ENCODE measurements at places on chromosomes 7 and 10.
A peak's percentile ranks its signal among the peaks of the same experiment; 100 is the strongest.

- no peak for DNase-seq
Observed at GRCh38 chr7:107100824-107101223, 56.3 kb downstream of the PRKAR2B start.

- peak; percentile 37 for DNase-seq
Observed at GRCh38 chr10:35216303-35216905, 89.8 kb downstream of the CREM start.

- no peak for DNase-seq
Observed at GRCh38 chr7:45007571-45008328, 7.7 kb downstream of the CCM2 start.

- no peak for DNase-seq
Observed at GRCh38 chr7:82122275-82122674, 321.3 kb downstream of the CACNA2D1 start.

DNA sequence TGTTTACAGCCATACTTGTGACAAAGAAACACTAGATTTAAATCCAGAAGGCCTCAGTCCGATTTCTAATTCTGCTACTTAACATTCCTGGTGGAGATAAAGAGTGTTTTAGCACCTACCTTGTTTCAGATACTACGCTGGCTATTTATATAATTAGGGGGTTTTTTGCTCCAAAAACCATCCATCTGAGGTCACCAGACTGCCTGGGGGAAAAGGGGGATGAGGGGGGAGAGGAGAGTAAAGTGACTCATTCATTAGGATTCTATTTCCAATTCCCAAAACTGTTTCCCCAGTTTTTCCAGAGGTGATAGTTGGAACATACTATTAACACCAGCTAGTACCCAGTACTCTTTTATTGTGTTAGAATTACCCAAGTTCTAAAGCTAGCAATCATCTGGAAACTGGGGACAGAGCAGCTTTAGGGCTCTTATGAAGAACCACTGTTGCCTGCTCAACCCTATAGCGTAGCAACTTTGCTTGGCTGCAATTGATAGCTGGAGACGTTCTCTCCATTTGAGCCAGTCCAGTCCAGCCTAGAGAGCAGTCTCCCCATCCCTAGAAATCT is 6.6 kb downstream of the GCC1 start:
- no peak for DNase-seq

DNA sequence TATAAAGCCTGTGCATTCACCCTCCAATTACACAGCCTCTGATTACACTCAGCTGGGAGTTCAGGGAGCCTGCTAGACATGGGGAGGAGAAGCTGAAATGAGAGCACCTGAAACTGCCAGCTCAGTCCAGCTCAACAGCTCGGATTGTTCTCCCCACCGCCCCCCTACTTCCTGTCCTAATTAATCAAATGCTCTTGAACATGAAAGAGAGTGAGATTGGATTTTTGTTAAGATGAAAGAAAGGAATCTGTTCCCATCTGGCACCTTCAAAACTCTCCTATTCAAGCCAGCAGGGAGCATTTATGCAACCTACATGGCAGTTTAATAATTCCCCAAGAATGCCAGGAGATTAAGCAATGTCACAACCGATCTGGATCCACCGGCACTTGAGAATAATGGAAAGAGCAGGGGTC is 98.0 kb downstream of the NPSR1 start:
- DNase-seq: peak; percentile 30

- DNase-seq: no peak
Observed at GRCh38 chr7:118502235-118502634, 277.7 kb downstream of the ANKRD7 start.

- DNase-seq: no peak
Observed at GRCh38 chr10:5858811-5859210, 30.9 kb downstream of the ANKRD16 start.

GRCh38 chr7:121126801-121127534 is 138.5 kb downstream of the CPED1 start:
- DNase-seq: no peak

DNA sequence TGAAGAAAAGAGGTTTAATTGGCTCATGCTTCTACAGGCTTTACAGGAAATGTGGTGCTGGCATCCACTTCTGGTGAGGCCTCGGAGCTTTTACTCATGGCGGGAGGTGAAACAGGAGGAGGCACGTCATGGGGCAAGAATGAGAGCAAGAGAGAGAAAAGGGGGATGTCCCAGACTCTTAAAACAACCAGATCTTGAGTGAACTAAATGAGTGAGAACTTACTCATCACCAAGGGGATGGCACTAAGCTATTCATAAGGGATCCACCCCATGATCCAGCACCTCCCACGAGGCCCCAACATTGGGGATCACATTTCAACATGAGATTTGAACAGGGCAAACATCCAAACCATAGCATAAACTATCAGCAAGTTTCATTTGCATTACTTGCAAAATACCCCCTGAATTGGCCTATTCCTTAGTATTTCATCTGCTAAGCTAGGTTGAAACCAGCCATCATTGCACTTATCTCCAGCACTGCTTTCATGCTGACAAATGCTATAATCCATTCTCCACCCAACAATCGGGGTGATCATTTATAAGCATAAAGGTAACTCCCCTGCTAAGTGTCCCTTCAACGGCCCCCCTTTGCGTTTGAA is 179.0 kb downstream of the NOC3L start:
- no peak for DNase-seq

DNA sequence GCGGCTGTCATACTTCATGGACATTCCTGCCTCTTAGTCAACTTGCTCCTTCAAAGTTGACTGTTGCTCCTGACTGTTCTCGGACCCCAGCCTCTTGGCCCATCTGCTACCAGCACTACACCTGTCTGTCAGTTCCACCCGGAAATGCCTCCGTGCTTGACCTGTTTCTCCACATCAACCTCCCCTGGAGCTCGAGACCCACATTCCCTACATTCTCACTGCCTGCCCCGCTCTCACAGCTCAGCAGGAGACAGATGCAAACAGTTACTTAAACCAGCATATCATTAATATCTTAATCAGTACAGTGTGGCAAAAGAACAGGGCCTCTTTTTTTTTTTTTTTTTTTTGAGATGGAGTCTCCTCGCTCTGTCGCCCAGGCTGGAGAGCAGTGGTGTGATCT is 174.3 kb downstream of the NRP1 start:
- DNase-seq: no peak

GRCh38 chr10:3043512-3044368 is 23.6 kb upstream of the PFKP start:
- peak; percentile 50 for DNase-seq

GRCh38 chr10:119378737-119379067 is 163.8 kb downstream of the RGS10 start:
- DNase-seq: no peak

- DNase-seq: no peak
Observed at GRCh38 chr7:44080118-44080517, 2.2 kb downstream of the POLM start.

DNA sequence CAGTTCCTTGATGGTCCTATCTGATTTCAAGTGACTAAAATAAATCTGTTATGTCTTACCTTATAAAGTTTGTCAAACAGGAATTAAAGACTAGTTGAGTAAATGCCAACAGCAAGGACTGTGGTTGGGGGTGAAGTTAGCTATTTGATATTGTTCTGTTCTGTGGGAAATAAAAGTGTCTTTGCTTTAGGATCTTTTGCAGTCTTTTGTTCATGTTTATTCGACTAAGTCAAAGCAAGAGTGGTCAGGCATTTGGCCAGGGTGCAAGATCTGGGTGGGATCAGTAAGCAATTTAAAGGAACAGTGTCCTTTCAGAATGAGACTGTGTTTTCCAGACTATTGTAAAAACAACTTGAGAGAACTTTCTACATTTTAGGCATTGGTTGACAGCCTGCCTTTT is at the start of gene COL28A1:
TSS of gene COL28A1 (minus strand) at position 183 of the 400 bp plus-strand sequence. CDS start 2,998 bp downstream, outside the sequence.
- no peak for DNase-seq

- DNase-seq: no peak
Observed at GRCh38 chr10:17734432-17735080, 17.4 kb upstream of the TMEM236 start.

DNA sequence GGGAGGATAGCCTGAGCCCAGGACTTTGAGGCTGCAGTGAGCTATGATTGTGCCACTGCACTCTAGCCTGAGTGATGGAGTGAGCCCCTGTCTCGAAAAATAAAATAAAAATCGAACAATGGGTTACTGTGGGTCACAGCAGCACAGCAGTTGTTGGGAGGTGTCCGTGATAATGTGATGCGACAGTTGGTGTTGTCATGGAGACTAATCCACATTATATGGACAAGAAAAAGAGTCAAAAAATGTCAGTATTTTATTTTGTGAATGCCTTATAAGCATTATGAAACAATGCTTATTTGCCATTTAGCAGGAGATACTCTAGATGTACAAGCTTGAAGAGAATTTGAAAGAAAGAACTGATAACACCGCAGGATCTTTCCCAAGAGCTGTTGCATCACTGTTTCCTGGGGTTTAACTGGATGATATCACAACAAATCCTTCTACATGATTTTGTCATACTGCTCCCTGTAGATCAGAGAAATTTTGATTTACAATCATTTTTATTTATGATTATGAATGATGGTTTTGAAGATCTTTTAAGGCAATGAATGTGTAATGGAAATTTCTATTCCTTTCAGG is 195.4 kb downstream of the BAMBI start:
- DNase-seq: no peak

DNA sequence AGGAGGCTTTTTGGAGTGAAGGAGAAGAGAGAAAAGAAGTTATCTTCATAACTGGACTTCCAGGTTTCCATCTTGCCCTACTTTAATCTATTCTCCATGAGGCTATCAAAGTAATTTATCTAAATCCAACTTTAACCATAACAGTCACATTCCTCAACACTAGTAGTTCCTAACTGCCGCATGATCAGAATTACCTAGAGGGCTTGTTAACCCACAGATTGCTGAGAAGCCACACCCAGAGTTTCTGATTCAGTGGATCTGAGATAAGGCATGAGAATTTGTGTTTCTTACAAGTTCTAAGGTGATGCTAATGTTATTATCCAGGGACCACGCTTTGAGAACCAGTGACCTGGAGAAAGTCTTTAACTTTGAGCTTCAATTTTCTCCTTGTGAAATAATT is 8.3 kb upstream of the COL1A2 start:
- no peak for DNase-seq

GRCh38 chr10:47152861-47153349 is 147.1 kb upstream of the GDF10 start:
- DNase-seq: no peak

- DNase-seq: no peak
Observed at GRCh38 chr7:92836489-92836999, at the start of gene CDK6. Gene CDK6 (minus strand): TSS chr7:92836573. CDS start chr7:92833323, 3,250 bp downstream.

DNA sequence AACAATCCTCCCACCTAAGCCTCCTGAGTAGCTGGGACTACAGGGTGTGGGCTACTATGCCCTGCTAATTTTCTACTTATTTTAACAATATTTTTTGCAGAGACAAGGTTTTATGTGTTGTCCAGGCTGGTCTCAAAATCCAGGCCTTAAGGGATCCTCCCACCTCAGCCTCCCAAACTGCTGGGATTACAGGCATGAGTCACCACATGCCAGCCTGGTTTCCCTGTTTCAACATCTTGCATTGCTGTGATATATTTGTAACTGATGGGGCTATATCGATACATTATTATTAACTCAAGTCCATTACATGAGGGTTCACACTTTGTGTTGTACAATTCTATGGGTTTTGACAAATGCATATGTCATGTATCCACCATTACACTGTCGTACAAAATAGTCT is 41.9 kb upstream of the OGDHL start:
- no peak for DNase-seq

DNA sequence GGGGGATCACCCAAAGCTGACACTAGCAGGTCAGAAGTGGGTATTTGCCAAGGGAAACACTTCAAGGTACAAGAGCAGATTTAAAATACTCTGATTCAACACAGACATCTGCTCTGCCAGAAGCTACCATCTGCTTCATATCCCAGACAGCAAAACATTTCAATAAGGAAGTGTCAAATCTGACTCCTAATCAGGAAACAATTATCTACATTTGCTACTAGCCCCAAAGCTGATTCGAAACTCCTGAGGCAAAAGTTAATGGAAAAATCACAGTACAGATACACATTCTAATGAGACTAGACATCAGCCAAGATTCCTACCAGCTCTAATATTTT is 48.9 kb downstream of the PARD3 start:
- peak; percentile 65 for DNase-seq

GRCh38 chr10:49664842-49665355 is 14.6 kb upstream of the C10orf53 start:
- DNase-seq: no peak

DNA sequence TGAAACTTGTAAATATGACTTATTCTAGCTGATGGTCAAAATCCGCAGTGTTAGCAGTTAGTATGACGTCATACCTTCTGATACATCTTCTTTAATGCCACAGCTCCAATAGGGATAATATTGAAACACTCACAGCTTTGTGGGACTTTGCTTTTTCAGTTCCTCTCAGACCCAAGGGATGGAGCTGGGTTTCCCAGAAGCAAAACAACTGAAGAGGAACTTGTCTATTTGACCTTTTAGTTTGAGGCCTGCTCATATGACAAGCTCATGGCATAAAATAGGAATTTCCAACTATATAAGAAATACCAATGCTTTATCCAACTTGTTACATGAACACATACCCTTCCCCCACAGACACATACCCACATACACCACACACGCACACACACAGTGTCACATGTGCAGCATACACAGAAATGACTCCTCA is 31.6 kb upstream of the C10orf67 start:
- no peak for DNase-seq

- no peak for DNase-seq
Observed at GRCh38 chr10:95509251-95509650, 51.9 kb downstream of the SORBS1 start.

- DNase-seq: no peak
Observed at GRCh38 chr10:5234106-5234860, 37.6 kb downstream of the AKR1C4 start.
